ENCODE measurements at places on chromosomes 5 and 9.

DNA sequence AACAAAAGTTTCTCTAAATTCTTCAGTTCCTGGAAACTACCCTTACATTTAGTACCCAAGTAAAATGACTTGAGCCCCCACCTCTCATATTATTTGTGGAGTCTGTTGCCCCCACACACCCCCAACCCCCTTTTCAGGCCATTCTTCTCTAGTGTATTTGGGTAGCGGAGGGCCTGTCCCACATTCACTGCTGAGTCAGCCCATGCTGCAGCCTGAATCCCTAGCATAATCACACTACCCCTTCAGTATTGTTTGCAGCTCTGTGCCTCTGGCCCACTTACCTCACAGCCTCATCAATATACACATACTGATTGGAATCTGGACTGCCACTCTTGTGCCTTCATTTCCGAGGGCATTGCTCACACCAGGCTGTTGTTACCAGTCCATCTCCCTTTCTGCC lies 26.8 kb downstream of the RGS7BP start:
- no peak for DNase-seq

- DNase-seq: peak; percentile 21
Measured at GRCh38 chr9:90965226-90966030, 163.8 kb downstream of the SYK start.

DNA sequence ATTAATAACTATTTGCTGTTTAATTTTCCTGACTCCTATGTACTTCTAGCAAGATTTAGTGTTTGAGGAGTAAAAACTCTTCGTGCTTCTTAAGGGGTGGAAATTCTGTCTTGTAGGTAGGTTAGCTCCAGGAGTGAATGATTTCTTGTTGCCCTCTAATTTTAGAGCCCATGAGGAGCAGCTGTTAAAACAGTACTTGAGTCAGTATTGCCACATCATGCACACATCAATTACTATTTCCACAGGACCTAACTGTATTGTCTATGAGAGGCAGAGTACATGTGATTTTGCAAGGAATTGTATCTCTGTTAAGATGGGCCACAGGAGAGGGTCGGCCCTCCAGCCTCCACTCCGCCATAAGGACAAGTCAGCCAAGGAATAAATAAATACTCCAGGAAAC lies 91.2 kb downstream of the PDZD2 start:
- no peak for DNase-seq

DNA sequence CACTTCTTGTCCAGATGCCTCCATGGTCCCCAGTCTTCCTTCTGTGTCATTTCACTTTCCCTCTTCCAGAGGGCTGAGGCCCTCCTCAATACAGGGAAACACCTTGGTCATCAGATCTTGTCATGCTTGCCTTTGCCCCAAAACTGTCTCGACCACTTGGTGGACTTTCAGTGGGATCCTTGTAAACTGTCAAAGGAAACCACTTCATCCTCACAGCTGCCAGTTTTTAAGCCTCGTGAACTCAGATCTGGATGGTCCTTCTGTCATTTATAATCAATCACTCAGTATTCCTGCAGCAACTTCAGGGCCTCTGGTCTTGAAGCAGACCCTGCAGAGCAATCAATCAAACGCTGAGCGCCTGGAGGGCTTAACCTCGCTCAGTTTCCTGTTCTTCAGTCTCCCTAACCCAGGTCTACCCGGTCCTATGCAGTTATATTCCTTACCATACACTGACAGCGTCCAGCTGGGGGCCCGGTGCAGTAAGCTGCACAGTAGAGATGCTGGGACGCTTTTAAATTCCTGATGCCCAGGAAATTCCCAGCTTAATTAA lies 74.6 kb downstream of the GOLPH3 start:
- no peak for DNase-seq

- DNase-seq: no peak
Measured at GRCh38 chr9:83153030-83153429, 90.1 kb upstream of the RASEF start.

- DNase-seq: no peak
Measured at GRCh38 chr5:160789219-160789859, 62.7 kb downstream of the ATP10B start.

DNA sequence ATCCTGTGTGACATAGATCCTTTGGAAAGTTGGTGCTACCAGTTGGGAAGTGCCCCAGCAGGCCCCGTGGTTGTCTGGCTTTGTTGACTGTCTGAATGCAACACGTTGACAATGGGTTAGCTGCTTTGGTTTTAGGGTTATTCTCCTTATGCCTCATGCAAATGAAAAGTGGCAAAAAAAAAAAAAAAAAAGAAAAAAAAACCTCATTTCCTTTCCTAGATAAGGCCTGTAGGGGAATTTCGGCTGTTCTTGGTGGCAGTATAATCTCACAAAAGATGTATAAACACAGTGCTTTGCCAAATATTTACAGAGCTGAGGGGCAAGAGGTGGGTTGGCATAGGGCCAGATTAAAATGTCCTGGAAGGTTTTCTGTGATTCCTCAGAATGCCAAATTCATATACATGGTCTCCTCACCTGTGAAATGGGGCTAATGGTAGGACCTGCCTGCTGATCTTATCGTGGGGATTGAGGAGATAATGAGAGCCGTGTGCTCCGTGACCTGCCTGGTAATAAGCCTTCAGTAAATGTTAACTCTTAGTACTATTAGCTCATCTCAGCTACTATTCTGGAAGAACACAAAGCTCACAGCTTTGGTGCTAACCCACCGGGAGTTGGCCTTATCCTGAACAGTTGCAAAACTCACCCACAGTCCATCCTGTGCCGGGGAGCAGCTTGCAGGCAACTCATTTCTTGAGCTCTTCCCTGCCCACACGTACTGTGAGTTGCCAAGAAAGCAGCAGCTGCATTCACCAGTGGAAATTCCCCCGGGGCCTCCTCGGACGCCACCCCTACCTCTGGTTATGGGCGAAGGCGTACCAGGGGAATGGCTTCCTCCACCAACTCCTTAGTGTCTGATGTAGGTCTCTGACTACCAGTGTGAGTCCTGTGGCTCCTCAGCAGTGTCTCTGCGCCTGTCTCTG lies 220.3 kb downstream of the NR3C1 start:
- DNase-seq: peak; percentile 56

GRCh38 chr5:110644357-110644756 lies 82.1 kb downstream of the TMEM232 start:
- no peak for DNase-seq

DNA sequence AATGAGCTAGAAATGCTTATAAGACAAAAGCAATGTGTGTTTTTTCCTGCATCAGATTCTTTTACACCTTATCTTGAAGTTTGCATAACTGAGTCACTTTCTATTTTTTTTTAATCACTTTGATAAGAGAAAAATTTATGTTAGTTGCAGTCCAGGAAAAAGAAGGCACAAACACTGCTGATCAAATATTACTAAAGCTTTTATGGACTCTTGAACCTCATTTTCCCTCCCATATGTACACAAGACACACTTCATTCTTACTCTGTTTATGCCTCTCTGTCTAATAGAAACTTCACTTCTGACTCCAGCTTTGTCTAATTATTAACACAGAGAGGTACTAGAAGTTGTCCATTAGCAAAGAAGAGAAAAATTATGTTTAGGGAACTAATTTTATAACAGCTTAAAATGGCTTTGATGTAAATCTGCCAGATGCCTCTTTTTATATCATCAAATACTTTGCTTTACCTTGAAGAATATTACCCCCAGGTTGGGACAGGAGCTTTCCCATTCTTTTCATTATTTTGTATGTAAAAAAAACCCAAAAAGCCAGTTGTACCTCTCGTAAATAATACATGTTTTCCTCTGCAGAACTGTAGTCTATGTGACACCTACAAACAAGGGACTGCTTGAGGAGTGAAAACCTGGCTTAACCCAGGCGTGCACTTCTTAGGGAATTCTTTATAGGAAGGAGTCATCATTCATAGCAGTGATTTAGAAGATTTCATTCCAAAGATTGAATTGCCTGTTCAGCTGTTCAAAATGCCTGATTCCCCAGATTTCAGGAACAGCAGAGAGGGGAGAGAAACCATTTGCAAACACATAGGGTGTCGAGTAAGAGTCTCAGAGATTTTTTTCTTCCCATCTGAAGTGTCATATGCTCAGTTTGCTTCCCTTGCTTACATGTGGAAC lies 72.6 kb downstream of the DAPK1 start:
- peak; percentile 52 for DNase-seq

DNA sequence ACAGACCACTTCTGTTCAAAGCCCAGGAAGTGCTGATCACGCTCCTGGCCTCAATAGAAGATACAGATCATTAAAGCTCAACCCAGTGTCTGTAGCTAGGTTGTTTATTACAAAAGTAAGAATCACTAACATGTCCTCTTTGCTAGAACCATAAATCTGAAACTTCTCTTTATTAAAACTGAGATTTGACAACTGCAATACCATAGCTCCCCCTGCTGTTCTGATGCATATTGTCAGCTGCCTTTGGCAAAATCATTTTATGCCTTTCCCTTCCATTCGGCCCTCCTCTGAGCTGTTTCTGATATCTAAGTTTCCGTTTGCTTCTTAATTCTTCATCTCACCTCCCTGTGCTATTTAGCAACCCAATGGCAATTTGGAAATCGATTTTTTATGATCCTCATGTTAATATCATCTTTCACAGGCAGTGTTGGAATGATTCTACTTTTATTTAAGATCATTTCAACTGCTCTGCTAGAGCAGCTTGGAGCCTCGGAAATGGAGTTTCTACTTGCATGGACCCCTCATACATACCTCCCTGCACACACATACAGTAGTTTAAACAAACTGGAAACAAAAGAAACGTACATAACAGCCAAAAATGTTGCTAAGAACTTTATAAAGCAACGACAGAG lies 998.8 kb downstream of the MAT2B start:
- peak; percentile 88 for DNase-seq

DNA sequence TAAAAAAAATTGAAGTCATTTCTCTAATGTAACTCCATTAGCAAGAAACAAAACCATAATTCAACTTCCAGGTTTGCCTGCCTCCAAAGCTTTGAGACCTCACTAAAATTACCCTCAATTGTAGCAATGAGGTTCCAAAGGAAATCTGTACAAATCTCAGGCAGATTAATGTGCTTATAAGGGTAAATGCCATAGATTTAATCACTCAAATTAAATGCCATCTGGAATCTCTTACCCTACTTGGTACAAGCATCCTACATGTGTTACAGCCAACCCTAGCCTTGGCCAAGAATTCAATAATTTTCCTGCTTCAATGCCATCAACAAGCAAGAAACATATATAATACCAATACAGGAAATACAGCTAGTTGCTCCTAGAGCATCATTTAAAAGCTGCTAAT lies 452.8 kb downstream of the RAB3C start:
- DNase-seq: peak; percentile 11

- no peak for DNase-seq
Measured at GRCh38 chr5:8839361-8840055, 706.4 kb downstream of the SEMA5A start.

GRCh38 chr9:78320875-78321496 lies 24.1 kb downstream of the PSAT1 start:
- no peak for DNase-seq

- no peak for DNase-seq
Measured at GRCh38 chr9:73167614-73168013, 15.9 kb downstream of the ANXA1 start.

- no peak for DNase-seq
Measured at GRCh38 chr5:87827539-87827938, 414.8 kb upstream of the CCNH start.

- DNase-seq: peak; percentile 75
Measured at GRCh38 chr5:128196791-128197190, 113.2 kb downstream of the SLC12A2 start.

DNA sequence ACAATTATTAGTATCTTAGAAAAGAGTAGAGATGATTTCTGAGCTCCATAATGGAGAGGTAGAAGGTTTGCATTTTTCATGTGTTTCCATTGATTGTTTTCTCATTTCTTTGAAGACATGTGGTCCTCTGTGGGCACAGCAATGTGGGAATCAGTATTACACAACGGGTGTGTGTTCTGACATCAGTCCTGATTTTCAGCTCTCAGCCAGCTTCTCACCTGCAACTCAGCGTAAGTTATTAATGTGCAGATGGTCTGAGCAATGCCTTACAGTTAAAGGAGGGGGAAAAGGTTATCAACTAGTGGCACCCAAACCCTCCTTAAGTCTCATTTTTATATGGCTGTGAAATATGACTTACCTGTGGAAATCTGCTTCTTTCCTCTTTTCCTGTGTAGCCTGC lies 59.1 kb downstream of the ITGA2 start:
- no peak for DNase-seq

GRCh38 chr5:96967400-96967799 lies 31.5 kb downstream of the LNPEP start:
- DNase-seq: no peak

DNA sequence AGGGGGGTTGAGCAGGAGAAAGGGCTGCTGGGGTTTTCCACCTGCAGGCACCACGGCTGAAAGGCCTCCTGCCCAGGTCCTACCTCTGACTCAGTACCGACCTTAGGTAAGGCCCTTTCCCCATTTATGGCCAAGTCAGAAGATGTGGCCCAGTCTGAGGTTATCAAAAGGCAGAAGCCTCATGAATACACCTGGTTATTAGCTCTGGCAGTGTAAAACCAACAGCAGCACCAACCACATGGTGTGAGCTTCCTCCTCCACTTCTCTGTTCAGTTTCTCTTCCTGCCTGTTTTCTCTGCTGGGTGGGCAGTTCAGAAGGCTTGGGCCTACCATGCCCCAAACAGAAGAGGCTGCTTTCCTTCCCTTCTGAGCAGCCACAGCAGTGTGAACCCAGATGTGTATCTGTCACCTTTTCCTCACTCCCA lies 86.9 kb downstream of the UGCG start:
- no peak for DNase-seq

DNA sequence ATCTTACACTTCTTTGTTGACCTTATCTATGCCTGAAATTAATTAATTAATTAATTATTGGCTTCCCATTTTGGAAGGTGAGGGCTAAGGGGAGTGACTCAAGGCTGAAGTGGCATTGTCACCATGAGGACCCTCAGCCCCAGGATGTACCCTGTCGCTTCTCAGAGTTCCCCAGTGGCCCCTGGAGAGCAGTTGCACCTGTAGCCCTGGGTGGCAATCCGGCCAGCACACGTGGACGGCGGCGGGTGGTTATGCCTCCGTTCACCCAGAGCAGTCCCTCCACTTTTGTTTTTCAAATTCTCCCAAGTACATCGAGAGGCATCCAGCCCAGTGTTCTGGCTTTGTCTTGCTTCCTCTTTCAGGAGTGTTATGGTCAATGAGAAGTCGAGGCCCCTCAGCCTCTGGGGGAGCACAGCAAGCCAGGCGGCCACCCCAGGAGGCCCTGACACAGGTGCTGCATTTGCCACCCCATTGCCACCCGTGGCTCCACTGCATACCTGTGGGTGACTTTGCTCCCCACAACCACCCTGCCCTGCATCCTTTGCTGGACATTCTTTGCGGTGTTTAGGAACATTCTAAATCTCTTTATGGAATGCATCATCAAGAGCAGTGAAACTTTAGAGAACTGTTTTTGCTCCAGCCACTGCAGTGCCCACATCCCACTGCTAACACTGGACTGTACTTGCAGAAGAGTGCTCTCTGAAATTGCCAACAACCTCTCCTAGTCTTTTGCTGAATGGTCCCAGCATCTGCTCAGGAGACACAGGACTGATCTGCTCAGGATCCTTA lies 11.5 kb upstream of the IRX2 start:
- no peak for DNase-seq

DNA sequence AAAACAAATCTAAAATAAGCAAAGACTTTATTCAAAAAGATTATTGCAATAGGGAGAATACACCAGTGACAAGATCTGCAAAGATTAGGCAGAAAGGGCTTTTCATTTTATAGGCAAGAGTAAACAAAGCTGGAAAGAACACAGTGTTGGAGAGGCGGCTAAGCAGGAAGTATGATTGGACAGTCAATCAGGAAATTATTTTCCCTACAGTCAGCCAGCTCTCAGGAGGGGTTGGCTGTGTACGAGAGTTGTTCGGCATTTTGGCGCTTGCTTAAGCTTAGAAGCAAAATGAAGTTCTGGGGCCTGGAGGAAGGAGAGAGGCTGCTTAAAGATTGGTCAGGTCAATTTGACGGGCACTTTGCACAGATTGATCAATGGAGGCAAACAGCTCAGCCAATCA lies 1030.5 kb downstream of the TLE4 start:
- DNase-seq: no peak

Data from fibroblast of the aortic adventitia (primary cell).